Stimulated activated CD4-positive, alpha-beta T cell treated with anti-CD3 and anti-CD28 coated beads, Interleukin-1b, Interleukin-23, amount 100 ng/mL, for 1 hour (primary cell): ENCODE measurements at places on chromosomes 4 and X.

- no peak for DNase-seq
These were observed 3.6 kb upstream of the THOC2 start for GRCh38 chrX:123736333-123736921.

DNA sequence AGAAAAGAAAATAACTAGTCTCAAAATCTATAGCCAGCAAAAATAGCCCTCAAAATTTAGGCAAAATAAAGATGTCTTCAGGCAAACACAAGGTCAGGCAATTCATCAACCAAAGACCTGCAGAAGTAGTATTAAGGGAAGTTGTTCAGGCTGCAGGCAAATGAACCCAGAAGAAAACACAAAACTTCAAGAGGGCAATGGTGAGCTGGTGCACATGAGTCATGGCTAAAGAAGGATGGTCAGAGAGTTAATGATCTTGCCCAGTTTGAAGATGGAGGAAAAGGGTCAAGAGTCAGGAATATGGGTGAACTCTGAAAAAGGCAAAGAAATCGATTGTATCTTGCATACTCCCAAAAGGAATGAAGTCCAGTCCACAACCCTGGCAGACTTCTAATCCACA lies 83.1 kb upstream of the FAT4 start:
- DNase-seq = no peak

- no peak for DNase-seq
These were observed 55.6 kb downstream of the ADGRA3 start for GRCh38 chr4:22460266-22460665.

- no peak for DNase-seq
These were observed 932.6 kb downstream of the C4orf33 start for GRCh38 chr4:130028552-130028951.

GRCh38 chrX:48683411-48683982 lies at the start of gene WAS:
WAS (plus strand) TSS chrX:48683799; CDS start chrX:48683854, 55 bp downstream.
- no peak for DNase-seq

GRCh38 chr4:95219109-95219508 lies 329.7 kb downstream of the UNC5C start:
- no peak for DNase-seq

GRCh38 chr4:82678051-82678450 lies 116.3 kb upstream of the TMEM150C start:
- DNase-seq = no peak

GRCh38 chrX:41352329-41352838 lies 18.4 kb downstream of the DDX3X start:
- DNase-seq = no peak

DNA sequence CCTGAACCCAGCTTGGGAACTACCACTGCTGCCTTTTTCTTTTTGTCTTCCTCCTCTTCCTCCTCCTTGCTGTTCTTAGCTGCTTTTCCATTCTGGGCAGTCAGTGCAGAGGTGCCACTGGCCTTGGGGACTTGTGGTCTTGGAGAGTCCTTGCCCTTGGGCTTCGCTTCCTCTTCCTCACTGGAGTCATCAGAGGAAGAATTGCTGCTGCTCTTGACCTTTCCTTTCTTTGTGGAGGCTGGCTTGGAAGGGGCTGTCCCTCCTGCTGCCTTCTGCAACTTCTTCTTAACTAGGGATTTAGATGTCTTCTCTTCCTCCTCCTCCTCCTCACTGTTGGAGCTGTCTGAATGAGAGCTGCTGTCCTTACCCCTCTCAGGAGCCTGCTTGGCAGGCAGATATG lies 53.2 kb downstream of the FAM9B start:
- DNase-seq = no peak

DNA sequence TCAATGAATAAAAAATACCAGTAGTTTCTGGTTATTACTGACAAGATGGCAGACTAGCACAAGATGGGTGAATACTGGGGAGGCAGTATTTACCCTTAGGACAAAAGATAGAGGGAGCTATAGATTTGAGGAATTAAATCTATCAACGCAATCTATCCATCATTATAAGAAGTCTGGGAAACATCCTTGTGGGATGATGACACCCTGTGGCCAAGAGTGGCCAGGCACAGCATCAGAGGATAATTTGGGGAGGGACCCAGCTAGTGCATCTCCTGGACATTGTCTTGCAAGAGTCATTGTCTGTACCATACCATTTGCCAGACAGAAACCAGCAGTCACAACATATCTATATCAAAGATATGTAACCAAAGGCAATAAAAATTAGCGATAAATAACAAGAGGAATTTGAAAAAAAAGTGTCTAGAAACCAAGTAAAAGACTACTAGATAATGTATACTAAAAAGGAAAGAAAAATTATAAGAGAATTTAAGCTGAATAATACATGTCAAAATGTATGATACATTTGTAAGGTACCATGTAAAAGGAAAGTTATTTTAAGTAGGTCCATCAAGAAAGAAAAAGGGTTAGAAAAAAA lies 22.9 kb downstream of the KCTD8 start:
- no peak for DNase-seq
